H7 (cell line): ENCODE measurements at places on chromosomes 4 and X. TPM values are rescaled to one million over a fixed set of nuclear protein-coding genes. Genes with fewer than 3 reads are reported as not detected.
A peak's percentile ranks its signal among the peaks of the same experiment; 100 is the strongest.

DNA sequence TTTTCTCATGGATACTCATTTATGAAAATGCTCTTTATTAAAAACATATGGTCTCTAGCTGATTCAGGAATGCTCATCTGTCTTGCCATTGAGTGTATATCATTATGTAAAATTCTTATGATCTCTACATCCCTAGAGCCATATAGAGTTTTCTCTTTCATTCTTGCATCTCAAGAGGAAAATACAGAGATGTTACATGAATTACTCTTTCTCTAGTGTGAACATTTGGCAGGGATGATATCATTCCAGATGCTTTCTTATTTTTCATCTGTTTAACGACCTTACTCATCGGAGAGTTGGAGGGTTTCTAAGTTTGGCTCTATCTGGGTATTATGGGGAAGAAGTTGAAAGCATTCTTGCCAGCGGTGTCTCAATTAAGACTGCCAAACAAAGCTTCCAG is 202.9 kb upstream of the SLC7A11 start:
- no peak for DNase-seq

DNA sequence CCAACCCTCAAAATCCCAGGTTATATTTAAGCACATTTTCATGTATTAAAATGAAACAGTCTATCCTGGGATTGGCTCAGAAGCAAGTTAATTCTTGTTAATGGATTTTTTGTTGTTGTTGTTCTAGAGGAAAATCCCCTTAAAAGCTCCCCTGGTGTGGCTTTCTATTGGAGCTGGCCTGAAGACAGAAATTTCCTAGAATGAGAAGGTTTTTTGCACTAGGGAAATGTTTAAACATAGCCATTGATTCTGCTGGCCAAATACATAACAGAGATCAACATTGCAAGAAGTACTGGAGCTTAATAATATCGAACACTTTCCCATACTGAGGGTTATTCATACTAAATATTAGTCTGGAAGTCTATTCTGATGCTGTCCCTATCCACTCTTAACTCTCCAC is 148.8 kb upstream of the PCDH18 start:
- no peak for DNase-seq

DNA sequence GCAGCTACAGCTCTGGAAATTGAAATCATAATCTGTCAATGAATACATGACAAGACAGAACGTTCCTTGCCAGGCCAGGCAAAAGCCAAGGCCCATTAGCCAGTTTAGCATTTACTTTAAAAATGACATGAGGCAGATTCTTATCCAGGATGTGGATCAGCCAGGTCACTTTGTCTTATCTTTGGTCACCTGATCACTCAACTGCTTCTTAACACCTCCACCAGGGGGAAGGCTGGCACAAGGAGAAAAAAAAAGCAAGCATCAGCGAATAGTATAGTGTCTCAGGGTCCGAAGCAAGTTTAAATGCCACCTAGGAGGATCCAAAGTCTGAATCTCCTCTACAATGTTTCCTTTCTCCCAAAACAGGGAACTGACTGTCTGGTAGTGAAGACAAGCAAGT is 18.8 kb downstream of the ATP1B4 start:
- peak; percentile 8 for DNase-seq

DNA sequence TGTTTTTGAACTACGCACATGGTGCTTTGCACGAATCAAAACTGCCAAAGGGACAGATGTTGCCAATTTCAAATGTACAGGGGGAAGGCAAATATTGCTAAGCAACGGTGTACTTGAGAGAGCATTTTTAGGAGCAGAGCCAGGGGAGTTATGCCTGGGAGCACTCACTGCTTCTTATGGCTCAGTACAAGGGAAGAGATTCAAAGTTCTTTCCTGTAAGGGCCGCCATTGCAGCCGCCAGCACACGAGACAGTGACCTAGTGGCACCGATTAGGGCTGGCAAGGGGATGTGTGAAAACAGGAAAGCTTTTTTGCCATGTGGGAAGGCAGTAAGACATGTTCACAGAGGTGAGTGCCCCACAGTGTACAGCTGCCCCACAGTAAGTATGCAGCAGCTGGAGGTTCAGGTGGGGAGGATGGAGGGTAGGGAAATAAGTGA is 133.8 kb downstream of the AFF1 start:
- no peak for DNase-seq

DNA sequence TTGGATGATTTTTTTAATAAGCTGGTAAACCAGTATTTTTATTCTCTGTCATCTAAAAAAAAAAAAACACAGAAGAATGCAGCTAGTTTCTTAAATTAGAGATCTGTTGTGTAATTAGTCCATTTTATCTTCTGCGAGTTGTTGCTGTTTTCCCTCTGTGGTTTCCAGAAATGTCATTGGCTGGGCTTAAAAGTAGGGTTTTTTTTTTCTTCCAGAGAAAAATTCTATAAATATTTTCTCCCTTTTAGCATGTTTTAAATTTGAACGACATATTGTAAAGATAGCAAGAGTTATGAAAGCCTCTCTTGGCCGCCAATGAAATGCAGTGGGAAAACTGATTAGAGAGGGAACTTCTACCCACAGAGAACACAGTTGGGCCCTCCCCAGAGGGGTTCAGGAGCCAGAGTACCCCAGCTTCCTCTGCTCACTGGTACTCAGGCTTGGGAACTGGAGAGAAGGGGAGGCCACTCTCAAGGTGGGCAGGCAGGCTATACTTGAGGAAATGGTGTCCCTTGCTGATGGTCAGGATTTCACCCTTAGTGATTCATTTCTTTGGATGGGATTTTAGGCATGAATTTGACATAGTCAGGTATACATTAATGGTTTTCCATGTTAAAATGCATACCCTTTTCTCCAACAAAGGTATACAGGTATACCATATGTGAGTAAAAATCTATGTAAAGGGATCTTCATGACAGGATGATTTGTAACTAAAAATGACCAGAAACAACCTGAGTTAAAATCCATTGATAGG is 166.1 kb downstream of the BCOR start:
- DNase-seq = no peak

DNA sequence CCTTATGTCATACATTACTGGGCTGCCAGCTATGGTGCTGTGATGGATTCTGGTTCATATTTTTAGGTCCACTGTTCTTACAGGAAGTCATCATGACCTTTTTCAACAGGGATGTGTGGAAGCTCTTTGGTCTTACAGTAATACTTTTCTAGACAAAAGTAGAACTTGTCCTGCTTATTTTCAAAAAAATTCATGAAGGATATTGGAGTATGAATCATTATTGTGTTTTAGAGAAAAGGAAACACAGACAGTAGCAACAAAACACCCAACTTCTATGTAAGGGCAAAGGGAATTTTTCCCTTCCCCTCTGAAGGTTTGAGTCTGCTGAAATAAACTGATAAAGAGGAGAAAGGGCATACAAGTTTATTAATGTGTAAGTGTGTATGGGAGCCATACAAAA is 54.7 kb upstream of the FAM9C start:
- DNase-seq = no peak

- DNase-seq = no peak
These were observed 100.2 kb upstream of the PGRMC2 start for GRCh38 chr4:128387600-128388351.

DNA sequence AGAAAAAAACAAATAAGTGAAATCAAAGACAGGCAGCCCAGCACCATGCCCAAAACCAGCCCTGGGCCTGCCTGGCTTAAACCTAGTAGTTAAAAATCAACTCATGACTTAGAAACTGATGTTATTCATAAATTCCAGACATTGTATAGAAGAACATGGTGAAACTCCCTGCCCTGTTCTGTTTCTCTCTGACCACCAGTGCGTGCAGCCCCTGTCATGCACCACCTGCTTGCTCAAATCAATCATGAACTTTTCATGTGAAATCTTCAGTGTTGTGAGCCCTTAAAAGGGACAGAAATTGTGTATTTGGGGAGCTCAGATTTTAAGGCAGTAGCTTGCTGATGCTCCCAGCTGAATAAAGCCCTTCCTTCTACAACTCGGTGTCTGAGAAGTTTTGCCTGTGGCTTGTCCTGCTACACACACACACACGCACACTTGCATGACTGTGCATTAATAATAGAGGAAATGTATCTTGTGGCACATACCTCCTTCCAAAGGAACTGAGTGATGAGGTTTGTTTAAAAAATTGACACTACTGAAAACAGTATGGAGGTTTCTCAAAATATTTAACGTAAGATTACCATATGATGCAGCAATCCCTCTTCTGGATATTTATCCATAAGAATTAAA is 39.2 kb upstream of the UGT2B7 start:
- DNase-seq = no peak

- DNase-seq = no peak
These were observed 64.9 kb upstream of the SOD3 start for GRCh38 chr4:24730256-24731001.

DNA sequence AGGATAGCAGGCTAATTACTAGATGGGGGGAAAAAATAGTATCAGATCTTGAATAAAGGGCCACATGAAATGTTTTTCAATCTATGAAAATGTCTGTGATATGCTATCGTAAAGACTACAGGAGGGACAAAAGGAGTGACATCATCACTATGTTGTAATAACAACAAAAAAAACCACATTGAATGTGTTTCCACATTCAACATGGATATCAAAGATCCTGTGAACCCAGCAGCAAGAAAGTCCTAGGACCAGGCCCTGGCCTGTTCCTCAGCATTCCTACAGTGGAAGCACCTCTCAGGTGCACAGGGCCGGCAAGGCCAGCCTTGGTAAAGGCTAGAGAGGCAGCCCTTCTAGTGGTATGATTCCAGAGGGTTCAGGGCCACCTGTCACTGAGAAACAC is 118.3 kb downstream of the RELL1 start:
- DNase-seq = no peak

DNA sequence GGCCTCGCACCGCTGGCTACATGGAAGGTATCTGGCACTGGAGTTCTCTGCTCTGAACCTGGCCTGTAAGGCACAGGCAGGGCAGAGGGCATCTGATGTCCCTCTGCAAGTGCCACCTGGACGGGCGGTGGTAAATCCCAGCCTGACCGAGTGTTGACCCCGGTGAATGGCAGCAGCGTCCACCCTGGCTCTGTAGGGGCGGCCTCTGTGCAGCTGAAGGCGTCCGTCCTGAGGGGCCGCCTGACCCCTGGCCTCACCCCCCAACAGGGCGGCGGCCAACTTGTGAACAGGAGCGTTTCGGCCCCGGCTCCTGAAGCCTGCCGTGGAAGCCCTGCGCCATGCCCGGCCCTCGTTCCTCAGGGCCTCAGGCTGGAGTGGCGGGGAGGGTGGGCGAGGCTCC is 51.4 kb downstream of the CPZ start:
- no peak for DNase-seq

DNA sequence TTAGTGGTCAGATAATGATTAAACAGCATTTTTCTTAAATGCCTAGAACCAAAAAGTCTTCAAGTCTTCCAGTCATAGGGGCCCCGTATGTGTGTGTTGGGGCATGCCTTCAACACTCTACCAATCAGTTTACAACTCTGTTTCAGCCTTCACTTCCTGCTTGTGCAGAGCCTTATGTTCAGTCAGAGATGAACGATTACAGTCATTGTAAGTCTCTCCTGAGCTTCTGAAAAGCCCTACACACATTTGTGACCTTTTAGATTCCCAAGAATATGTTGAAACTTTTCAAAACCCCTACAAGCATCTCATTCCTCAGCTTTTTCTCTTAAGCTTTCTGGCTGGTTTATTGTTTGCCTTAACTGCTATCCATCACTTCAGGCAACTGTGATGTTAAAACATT is 591.2 kb downstream of the ZNF674 start:
- no peak for DNase-seq

DNA sequence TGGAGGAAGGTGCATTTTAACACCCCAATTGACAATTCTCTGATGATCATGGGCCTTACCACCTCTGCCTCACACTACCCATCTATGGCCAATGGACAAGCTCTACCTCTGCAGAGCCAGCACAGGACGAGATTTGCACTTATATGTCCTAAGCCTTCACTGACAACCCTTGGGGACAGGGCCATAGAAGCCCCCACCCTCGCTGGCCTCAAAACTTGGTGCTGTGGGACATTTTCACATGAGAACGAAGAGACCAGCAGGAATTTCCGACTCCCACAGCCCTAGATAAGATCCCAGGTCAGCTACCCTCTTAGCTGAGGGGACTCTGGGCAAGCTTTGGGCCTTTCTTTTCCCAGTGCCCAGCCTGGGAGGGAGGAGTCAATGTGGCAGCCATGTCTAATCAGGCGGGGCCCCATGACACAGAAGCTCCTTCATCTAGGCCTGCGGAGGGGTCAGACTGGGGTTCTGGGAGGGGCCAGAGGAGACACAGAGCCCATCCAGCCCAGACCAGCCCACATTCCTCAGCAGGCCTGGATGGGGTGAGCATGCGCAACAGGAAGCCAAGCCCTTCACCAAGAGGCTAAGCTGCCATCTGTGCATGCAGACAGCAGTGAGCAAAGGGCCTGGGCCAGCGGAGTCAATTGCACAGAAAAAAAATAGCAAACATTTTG is 12.1 kb downstream of the PJA1 start:
- DNase-seq = peak; percentile 74

DNA sequence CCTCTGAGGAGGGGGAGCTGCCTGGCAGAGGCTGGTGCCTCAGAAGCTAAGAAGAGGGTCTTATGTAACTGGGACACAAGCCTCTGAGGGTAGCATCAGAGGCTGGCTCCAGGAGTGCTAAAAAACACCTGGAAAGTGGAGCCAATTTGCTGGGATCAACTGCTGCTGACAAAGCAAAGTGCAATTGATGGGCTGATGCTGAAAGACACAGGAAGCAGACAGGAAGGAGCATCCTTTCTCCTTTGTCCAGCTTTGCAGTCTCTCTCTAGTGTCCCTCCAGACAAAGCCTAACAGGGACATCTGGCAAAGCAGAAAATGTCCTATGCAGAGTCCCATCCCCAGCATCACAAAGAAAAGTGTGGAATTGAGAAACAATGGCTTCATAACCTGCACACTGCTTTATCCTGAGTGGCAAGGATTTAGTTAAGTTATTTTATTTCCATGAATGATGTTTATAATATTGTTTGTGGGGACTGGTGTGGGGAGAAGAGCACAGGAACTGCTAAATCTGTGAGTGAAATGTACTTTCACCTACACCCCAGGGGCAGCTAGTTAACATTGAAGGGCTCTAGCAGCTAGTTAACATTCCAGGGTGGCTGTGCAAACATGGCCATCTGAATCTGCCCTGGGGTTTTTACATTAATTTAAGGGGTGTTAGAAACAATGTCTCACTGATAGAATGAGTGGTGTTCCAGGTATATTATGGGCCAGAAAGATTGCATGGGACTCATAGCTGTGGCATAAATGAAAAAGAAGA is 25.6 kb upstream of the MBTPS2 start:
- DNase-seq = no peak

GRCh38 chrX:15971696-15972095 is 117.1 kb upstream of the AP1S2 start:
- DNase-seq = no peak

GAGE12H gene
- not detected in 2 replicates for total RNA-seq

FDCSP gene
- not detected in 2 replicates for total RNA-seq
